Fibroblast of villous mesenchyme (primary cell): ENCODE measurements at places on chromosomes 12 and 14.

DNA sequence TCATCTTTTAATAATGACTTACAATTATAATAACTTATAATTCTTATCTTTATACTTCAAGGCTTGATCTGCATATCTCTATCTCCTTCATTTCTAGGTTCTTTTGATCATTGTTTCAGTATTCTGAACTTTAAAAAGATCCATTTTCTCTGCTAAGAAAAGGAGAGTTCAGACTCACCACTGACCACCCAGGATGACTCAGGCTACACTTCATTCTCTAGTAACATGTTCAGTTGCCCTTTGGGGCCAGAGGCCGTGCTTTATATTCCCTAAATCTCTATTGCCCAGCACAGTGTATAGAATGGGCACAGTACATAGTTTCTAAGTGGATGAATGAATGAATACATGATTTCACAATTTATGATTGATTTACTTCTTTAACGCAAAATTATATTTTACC, 268.7 kb downstream of the AKAP6 start:
- DNase-seq, result no peak

GRCh38 chr12:43147878-43148277, 404.1 kb downstream of the ADAMTS20 start:
- peak; percentile 42 for DNase-seq

GRCh38 chr14:61561657-61562276, 133.5 kb upstream of the HIF1A start:
- peak; percentile 100 for DNase-seq

DNA sequence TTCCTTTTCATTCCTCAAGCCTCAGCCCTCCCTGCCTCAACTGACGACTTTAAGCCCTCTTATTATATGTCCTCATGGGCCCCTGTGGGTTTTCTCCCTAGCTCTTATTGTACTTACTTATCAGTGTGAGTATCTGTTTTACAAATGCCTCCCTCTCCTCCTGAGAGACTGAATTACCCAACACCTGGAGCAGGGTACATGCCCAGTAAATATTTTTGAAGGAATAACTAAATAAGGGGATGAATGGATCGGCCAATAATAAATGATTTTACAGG, 95.8 kb upstream of the SLC35F4 start:
- DNase-seq, result no peak

DNA sequence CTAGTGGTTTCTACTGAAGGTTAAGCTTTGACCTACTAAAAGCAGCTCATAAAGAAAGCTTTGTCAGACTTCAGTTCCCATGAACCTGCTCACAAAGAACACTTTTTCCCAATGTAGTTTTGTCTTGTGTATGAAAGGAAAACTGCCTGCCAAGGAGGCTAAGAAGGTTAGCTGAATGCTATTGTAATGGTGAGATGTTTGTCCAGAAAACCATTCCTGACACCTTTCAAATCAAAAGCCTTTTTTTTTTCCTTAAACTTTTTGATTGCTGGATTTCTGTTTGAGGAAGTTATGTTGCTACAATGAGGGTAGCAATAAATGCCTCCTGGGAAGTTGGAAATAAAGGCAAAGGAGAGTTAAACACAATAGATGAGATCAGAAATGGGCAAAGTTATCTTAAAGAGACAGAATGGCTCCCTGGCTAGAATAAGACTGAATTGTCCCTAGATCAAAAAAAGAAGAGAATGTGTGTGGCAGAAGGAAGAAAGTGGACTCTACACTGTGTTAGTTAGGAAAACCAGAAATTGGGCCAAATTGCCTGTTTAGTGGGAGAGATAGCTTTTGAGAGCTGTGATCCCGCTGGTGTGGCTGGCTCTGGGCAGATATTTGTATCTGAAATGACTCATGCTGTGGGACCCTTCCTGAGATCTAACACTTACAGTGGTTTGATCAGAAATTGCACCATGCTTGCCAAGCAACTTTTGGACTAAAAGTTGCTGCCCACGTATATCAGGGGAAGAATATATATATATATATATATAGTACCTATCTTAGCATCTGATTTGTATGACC, 27.5 kb downstream of the TECPR2 start:
- DNase-seq, result peak; percentile 52
